ENCODE measurements at places on chromosomes 5 and 9.

GRCh38 chr9:85645909-85646627, 95.7 kb downstream of the AGTPBP1 start:
- no peak for DNase-seq

DNA sequence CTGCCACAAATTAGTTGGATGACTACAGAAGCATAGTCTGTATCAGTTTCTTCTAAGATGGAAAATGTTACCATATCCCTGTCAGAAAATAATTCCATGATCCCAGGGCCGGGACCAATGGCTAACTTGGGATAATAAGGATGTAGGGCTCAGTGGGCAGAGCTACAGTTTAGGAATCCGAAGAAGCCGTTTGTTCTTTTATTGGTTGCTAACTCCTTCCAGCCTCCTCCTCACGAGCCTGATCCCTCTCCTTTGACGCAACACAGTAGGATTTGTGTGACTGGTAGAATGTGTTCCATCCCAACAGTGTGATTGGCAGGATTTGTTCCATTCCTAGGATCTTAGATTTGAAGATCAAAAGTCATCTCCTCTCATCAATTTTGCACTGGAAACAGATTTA, 496.9 kb downstream of the AGTPBP1 start:
- DNase-seq: no peak

DNA sequence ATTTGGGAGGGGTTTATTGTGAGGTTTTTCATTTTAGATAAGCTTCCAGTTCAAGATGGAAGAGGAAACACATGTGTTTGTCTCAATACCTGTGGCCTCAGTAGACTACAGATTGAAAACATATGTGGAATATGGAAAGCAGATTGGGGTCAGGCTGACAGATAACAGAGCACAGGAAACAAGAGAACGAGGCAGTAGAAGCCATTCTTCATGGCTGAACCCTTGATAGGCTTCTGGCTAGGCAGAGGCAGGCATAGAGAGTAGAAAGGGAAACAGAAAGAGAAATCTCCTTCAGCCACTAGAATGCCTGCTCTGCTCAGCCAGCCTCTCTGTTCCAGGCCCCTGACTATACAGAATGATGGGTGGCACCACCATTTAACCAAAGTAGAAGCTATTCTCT, 152.5 kb downstream of the MUSK start:
- no peak for DNase-seq

GRCh38 chr5:54455413-54456157, at the start of gene HSPB3:
HSPB3 (plus strand) TSS chr5:54455699; CDS start chr5:54455790, 91 bp downstream.
- DNase-seq: no peak

- no peak for DNase-seq
Measured at GRCh38 chr5:180639741-180640610, 9.4 kb downstream of the FLT4 start.

GRCh38 chr5:128925973-128926372, 39.3 kb upstream of the SLC27A6 start:
- no peak for DNase-seq

GRCh38 chr9:89676281-89676680, 71.5 kb downstream of the GADD45G start:
- DNase-seq: no peak

DNA sequence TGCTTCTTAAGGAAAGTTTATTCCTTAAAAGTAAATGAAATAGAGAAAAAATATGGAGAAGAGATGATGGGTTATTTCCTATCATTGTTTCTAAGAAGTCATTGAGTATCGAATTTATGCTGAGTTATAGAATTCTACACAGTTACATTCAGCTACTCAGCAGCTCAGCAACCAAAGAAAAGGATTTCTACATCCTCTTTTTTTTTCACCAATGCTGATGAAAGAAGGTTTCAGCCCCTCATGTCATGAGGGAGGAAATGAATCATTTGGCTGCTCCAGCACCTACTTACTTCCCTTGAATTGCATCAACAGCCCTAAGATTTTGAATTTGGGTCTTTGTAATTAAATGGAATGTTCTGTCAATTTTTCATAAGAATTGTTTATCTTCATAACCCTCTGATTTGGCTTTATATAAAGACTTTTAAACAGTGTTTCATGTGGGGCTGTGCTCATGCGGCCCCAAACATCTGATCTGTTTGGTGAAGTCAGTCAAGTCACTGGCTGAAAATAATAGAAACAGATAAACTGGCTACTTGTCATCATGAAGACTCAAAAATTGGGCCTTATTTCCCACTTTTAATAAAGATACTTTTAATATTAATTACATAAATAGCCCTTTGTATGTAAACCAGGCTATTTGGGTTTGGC, 18.5 kb upstream of the SNX2 start:
- no peak for DNase-seq

GRCh38 chr5:31754741-31755675, 116.1 kb downstream of the PDZD2 start:
- DNase-seq: no peak

DNA sequence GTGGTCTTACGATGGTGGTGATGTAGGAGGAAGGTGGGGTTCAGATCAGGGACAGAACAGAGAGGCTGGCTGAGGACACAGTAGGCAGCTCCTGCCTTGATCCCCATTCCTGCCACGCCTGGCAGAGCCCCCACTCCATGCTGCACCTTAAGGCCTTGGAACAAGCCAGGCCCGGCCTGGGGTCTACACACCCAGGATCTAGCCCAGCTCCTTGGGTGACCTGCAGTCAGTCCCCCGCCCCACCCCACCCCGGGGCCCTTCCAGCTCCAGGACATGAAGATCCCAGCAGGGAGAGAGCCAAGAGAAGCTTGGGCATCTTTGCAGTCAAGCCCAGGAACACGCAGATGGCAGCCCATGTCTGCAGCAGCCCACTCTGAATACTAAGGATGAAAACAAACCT, 34.7 kb downstream of the WHRN start:
- no peak for DNase-seq

- no peak for DNase-seq
Measured at GRCh38 chr9:83132768-83133167, 69.8 kb upstream of the RASEF start.

DNA sequence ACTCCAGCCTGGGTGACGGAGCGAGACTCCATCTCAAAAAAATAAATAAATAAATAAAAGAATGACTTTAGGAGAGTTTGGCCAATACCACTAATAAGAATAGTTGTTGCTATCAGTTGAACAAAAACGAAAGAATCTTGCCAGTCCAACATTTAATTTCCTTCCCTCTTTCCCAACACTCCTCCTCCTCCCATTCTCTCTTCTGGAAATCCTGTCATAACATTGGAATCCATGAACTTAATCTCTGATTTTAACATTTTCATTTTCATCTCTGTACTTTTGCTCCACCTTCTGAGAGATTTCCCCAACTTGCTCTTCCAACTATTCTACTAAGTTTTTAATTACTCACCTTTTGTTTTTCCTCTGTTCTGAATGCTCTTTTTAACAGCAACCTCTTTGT, 42.8 kb upstream of the CDK20 start:
- DNase-seq: no peak

- no peak for DNase-seq
Measured at GRCh38 chr9:94945197-94946144, 219.0 kb downstream of the AOPEP start.

- no peak for DNase-seq
Measured at GRCh38 chr9:105828596-105829213, 134.4 kb downstream of the TMEM38B start.

- DNase-seq: no peak
Measured at GRCh38 chr9:92064711-92065110, 50.5 kb downstream of the SPTLC1 start.

DNA sequence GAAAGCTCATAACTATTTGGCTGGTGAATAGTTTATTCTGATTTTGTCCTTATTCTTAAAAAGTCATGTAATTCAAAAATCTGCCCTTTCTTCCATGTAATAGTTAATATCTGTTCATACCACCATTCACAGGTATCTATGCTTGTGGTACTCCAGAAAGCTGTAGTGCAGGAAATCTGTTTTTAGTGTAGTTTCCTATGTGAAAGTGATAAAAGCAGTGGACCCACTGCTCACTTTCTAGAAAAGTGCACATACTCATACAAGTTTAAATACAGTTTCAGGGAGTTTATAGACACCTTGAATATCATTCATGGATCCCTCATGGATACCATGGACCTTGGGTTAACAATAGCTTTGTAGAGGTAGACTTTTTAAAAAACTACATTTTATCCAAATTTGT, 20.2 kb downstream of the PBX3 start:
- DNase-seq: no peak

GRCh38 chr5:124733329-124733650, 13.1 kb downstream of the ZNF608 start:
- DNase-seq: no peak

GRCh38 chr9:123378956-123379660, 23.1 kb downstream of the CRB2 start:
- DNase-seq: no peak

GRCh38 chr5:83353231-83353630, 118.3 kb upstream of the VCAN start:
- no peak for DNase-seq

GRCh38 chr5:57066924-57067596, 106.8 kb upstream of the GPBP1 start:
- no peak for DNase-seq

DNA sequence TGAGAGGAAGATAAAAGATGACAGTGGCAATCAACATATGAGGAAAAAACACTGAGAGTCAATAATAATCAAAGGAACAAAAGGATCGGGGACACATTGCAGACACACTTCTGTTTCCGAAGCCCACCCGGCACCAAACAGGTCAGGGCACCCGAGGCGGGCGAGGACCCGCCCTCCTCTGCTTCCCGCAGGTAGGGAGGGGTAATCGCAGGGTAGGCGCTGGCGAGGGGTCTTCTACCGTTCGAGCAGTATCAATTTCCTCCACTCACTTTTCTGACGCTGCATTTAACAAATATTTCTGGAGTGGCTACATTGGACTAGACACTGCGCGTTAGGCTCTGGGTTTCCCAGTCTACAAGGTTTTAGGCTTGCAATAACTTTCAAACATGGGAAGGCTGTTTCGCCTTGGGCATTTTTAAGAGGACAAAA, 1.3 kb downstream of the TXN start:
- no peak for DNase-seq

DNA sequence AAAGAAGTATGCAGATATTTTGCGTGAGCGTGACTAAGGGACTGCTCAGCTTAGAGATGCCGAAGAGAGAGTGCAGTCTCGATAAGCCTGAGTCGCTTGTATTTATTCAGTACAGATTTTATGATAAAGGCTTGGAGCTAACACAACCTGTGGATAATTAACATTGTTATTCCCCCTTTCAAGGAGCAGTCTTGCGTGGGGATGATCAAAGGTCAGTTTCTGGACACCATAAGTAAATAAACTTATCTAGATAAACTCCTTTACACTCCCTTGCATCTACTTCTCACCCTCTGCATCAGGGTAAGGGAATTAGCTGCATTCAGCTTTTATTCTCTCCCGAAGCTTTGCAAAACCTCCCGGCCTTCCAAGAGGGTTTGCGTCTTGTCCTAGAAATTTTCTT, 357.8 kb upstream of the ST8SIA4 start:
- DNase-seq: no peak

DNA sequence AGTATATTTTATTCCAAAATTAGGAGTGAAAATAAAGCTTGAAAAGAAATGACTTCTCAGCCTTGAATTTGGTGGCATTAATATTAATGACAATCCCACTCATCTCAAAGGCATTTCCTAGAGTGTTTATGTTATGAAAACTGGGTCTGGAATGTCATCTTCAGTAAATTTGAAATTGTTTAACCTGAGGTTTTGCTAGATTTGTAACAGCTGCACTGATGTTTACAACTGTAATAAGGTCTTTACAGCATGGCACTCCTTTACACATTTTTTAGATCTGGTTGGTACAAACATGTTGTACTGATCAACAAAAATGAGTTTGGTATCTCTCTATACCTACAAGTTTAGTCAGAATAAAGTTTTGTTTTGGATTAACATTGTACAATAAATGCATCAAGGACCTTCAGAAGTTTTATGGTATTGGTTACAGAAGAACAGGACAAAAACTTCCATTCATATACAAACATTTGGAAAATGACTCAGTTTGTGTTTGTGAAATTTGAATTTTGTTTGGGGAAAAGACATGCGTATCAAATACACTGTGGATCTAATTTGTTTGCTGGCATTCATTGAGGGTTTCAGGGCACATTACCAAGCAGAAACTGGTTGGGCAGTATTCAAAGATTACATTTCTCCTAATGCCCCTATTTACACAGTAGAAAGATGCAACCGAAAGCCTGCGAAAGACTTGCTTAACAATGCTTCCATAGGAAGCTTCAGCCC, 11.6 kb downstream of the FANCC start:
- DNase-seq: no peak

GRCh38 chr9:93307468-93308157, 123.7 kb downstream of the WNK2 start:
- no peak for DNase-seq

- DNase-seq: no peak
Measured at GRCh38 chr5:138953387-138954256, 78.5 kb upstream of the LRRTM2 start.

- no peak for DNase-seq
Measured at GRCh38 chr9:16278326-16278999, 592.0 kb downstream of the BNC2 start.

GRCh38 chr5:120152472-120152871, 311.6 kb upstream of the PRR16 start:
- no peak for DNase-seq

GRCh38 chr5:79035237-79035636, 34.2 kb downstream of the DMGDH start:
- no peak for DNase-seq

DNA sequence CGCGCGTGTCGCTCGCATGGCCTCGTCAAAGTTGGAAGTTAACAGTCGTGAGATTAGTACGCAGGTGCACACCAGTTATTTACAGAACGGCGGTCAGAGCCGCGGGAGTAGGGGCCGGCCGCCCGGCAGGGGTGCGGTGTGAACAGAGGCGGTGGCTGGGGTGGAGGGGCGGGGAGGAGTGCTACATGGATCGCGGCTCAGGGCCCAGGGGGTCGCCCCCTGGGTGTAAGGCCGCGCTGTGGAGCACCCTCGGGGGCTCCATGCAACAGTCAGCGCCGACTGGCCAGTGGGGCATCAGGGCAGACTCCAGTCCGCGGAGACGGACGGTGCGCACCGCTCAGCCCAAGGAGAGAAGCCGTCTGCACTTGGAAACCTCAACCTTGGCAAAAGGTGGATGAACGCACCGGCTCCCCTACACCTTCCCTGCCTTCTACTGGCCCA, 60.3 kb downstream of the ZNF354C start:
- no peak for DNase-seq

DNA sequence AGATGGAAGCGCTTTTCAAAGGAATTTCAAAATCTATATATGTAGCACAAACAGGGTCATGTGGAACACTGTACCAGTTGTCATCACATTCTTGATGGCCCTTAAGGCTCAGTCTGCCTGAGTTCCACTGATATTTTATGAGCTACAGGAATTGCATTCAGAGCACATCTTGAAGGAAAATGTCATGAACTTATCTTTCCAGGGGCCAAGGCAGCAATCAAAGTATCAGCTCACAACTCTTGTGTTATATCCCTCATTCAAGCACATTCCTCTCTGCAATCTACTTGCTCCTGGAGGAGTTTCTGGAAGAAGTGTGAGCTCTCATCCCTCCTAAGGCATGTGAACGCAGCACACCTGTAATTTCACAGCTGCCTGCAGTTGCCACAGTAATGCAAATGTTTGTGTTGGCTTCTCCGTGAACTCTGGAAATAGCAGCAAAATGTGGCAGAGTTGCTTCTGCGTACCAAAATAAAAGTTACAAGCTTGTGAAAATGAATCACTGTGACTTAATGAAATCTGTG, 89.7 kb upstream of the EQTN start:
- no peak for DNase-seq

- no peak for DNase-seq
Measured at GRCh38 chr9:95181226-95181818, 136.2 kb downstream of the FANCC start.
